Activated CD4-positive, alpha-beta T cell treated with anti-CD3 and anti-CD28 coated beads, Interleukin-2, amount 50 U/mL, for 24 hours (primary cell): ENCODE measurements at places on chromosomes 16 and 17.

DNA sequence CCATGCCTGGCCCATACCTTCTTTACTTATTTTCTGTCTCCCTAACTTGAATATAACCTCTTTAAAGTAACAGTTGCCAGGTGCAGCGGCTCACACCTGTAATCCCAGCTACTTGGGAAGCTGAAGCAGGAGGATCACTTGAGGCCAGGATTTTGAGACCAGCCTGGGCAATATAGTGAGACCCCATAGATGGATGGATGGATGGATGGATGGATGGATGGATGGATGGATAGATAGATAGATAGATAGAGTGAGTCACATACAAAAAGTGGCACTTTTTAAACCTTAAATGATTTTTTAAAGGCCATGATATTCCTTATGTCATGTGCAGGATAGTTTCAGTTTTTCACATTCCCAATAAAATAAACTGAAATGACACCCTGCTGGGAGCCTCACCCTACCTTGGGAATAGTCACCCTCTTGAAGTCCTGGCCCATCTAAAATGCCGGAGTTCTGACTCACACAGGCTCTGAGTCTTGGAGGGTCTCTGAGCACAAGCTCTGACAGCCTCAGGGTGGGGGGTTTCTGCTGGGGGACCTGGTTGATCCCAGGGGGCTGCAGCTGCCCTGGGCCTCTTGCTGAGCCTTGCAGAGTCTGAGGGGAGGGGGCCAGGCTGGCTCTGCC, 26.2 kb downstream of the CPNE2 start:
- DNase-seq: no peak

DNA sequence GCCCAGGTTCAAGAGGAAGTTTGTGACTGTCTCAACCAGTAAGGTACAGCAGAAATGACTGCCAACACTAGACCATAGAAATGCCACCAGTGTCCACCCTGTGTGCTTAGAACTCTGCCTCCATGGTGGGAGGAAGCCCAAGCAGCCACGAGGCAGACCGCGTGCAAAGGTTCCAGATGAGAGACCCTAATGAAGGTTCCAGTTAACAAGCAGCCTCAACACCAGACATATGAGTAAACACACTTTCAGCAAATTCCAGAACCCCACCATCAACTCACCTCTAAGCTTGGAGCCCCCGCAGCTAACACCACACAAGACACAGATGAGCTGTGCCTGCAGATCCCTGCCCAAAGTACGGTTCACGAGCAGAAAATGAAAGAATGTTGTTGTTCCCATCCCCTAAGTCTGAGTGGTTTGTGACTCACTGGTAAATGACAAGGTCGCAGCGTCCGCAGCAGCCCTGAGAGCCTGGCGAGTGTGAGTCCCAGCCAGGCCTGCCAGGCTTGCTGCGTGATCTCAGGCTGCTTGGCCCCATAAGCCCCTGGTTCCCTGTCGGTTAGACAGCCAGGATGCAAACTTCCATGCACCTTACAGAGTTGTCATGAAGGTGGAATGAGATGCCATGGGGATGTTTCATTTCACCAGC, 193.7 kb downstream of the C16orf95 start:
- no peak for DNase-seq

GRCh38 chr17:1005361-1005946, 8.5 kb downstream of the TIMM22 start:
- DNase-seq: no peak

- DNase-seq: no peak
Observed at GRCh38 chr16:82067804-82068325, 32.8 kb downstream of the HSD17B2 start.

DNA sequence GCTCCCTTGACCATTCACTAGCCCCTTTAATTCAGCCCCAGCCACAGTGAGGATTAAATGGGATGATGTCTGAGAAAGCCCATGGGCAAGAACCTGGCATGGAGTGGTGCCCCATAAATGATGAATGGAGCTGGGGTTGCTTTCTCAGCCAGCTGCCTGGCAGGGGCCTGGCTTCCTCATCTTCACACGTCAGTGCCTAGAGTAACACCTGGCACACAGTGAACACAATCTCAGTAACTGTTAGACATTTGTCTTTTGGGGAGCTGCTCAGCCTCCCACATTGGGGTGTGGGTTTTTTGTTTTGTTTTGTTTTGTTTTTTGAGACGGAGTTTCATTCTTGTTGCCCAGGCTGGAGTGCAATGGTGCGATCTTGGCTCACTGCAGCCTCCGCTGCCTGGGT, 47.5 kb upstream of the MEOX1 start:
- DNase-seq: no peak

DNA sequence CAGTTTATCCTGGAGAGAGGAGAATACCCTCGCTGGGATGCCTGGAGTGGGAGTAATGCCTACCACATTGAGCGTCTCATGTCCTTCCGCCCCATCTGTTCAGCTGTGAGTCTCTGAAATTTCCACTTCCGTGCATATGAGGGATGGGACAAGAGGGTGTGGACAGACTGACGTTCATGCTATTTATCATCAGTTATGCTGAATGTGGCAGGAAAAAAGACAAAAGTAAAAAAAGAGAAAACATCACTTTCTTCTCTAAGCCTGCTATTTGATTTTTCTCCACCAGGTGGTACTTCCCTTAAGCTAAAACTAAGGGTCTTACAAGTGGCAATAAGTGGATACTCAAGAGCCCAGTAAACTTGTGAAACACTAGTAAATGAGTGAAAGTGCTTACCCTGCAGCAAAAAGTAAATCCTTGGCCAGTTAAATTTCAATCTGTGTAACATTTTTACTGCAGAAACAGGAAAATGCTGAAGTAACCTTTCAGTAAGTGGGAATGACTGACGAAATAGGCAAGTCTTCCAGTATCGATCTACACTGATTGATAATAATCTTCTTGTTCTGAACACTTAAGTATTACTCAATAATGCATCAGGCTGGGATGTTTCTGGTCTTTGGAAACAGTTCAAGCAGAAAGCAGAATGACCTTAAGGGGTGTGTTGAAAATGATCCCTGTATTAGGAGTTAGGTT, 5.6 kb downstream of the CRYBA1 start:
- no peak for DNase-seq
